Foreskin keratinocyte (primary cell): ENCODE measurements at places on chromosomes 1 and 21. TPM values are rescaled to one million over a fixed set of nuclear protein-coding genes. Genes with fewer than 3 reads are reported as not detected.

The MSH4 gene
- 0.03 and 0.07 TPM in 2 replicates for total RNA-seq

GRCh38 chr1:2638466-2639115 is 5.8 kb upstream of the MMEL1 start:
- no peak for DNase-seq

DNA sequence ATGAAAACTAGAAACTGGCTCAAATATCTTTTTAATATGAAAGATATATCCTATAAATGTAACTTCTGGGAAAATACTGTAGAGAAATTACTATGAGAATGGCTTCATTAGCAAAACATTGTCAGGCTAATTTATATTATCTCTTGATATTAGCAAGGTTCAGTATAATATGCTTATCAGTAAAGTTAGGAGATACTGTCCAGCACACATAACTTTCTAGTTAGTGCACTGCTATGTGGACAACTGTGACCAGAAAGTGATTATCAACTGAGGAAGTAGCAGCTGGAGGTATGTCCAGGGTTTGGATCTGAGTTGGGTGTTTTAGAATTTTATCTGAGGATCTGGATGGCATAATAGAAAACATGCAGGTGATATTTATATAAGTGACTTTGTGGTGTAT is 7.5 kb downstream of the LRRC8C start:
- DNase-seq: no peak

GRCh38 chr1:193700710-193701355 is 514.4 kb upstream of the B3GALT2 start:
- DNase-seq: peak; percentile 80

DNA sequence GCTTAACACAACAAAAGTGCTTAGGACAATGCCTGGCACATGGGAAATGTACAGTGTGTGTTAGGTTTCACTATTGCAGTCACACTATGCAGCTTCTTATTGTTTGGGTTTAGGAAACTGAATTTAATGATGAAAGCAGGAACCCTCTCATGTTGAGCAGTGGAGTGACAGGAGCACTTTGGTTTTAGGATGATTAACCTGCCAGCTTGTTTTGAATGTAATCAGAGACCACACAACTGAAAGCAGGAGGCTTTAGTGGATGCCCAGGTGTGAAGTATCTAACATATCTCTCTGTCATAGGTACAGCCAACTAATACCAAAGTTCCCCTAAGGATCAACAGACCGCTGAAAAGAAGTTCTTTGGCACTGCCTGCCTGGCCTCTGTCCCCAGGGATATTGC is 406.9 kb upstream of the USP24 start:
- no peak for DNase-seq

The AMPD1 gene
- not detected in 2 replicates for total RNA-seq

- DNase-seq: no peak
These were observed 15.4 kb upstream of the GUCA2B start for GRCh38 chr1:42137766-42138165.
